ENCODE measurements at places on chromosomes 3 and 15. TPM values are rescaled to one million over a fixed set of nuclear protein-coding genes. Genes with fewer than 3 reads are reported as not detected.

DNA sequence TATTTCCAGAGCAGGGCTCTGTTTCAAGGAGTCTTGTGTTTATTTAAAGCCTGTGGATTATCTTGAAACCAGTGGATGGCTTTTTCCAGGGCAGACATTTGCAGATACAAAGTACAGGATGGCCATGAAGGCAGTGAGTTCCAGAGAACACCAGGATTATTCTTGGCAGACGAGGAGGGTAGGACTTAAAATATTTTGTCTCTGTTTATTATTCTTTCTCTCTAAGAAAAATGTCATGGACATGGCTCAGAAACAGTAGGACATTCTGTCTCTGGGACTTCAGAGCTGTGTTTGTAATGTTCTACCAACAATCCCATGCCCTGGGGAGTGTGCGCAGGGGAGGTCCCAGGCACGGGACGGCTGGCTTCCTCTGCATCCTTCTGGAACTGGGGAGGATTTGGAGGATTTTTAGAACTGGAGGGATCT is 125.9 kb downstream of the ATP10A start:
- DNase-seq: no peak
- H3K36me3 ChIP-seq: no peaks in the 10 kb centered on the region
- H3K27ac ChIP-seq: no peak overlapping the region
- peaks cover 20% of the 10 kb centered on the region for H3K4me1 ChIP-seq
- no peak overlapping the region for H3K4me3 ChIP-seq

- H3K27me3 ChIP-seq: peaks cover 26% of the 10 kb centered on the region
- no peaks in the 10 kb centered on the region for H3K4me1 ChIP-seq
- H3K4me3 ChIP-seq: no peak overlapping the region
Observed at GRCh38 chr15:72967811-72968530, 84.3 kb upstream of the NEO1 start.

DNA sequence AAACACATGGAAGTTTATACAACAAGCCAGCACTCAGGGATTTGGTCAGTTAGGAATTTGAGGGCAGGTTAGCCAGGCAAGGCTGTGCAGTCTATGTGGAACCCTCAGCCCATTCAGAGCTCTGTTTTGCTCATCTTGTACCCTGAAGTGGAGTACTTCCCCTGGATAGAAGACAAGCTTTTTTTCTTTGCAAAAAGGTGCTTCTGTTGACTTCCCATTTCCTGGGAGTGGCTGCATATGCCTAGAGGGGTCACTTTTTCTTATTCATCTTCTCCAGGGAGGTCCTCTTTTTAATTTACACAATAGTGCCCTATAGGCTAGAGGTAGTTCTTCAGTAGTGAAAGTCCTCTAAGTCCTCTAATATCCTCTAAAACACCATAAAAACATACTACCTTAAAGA is 225.0 kb upstream of the P2RY1 start:
- no peak overlapping the region for H3K27ac ChIP-seq
- no peak for DNase-seq
- no peaks in the 10 kb centered on the region for H3K4me1 ChIP-seq
- H3K27me3 ChIP-seq: no peaks in the 10 kb centered on the region
- H3K36me3 ChIP-seq: no peaks in the 10 kb centered on the region

DNA sequence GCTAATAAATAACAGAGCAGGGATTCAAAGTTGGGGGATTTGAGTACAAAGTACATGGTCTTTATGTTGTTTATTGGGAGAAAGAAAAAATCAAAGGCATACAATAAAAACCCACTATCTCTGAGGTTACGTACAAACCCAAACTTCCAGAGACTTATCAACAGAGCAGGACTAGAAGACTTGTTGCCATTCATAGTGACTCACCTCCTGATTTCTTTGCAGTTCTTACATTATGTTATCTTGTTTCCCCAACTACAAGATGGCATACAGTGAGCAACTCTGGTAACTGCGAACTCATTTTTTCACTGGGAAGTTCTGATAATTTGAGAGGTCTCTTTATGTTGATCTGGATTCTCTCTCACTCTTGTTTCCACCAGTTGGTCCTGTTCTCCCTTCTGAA is 80.6 kb upstream of the ETV5 start:
- no peaks in the 10 kb centered on the region for H3K36me3 ChIP-seq
- no peak for DNase-seq
- no peak overlapping the region for H3K4me3 ChIP-seq

DNA sequence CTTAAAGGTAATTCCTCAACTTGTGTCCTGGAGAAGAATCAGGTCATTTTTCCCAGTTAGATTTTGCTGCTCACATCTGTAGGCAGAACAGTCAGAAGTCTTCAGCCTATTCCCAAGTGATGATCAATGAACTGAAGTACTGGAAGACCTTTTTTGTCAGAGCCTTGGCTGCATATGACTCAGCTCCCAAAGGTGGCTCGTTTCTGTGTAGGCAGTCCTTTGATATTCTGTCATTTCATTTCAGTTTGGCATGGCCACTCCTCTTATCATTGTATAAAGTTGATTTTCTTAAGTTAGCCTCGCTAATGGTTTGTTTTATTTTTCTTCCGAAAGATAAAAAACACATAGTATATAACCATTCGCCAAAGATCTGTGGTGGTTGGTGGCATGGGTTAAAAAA is 90.7 kb downstream of the KLHL25 start:
- peak overlapping the region; percentile 50 for H3K4me3 ChIP-seq
- H3K27me3 ChIP-seq: no peaks in the 10 kb centered on the region
- peak overlapping the region; percentile 89 for H3K27ac ChIP-seq
- H3K4me1 ChIP-seq: peaks cover 89% of the 10 kb centered on the region
- peaks cover 53% of the 10 kb centered on the region for H3K36me3 ChIP-seq

DNA sequence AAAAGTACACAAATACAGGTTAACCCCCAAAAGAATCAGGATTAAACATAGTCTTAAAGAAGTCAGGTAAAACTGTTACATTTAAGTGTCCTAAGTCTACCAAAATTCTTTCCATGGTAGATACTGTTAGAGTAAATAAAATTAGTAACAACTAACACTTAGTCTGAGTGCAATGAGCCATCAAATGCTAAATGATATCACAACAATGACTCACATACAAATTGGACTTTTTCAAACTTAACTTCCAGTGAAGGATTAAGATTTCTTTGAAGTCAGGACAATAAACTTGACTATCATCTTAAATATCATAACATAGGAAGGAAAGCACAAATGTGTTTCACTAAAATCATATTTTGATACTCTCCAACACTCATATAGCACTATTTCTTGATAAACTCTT is 43.9 kb downstream of the ZNF148 start:
- peaks cover 27% of the 10 kb centered on the region for H3K4me1 ChIP-seq
- H3K27ac ChIP-seq: no peak overlapping the region
- no peaks in the 10 kb centered on the region for H3K27me3 ChIP-seq
- no peak overlapping the region for H3K4me3 ChIP-seq
- H3K36me3 ChIP-seq: peaks cover 38% of the 10 kb centered on the region
- DNase-seq: no peak

GRCh38 chr3:14344351-14344750 is 58.1 kb upstream of the SLC6A6 start:
- H3K4me3 ChIP-seq: no peak overlapping the region
- no peak for DNase-seq
- H3K4me1 ChIP-seq: no peaks in the 10 kb centered on the region
- no peaks in the 10 kb centered on the region for H3K36me3 ChIP-seq
- no peak overlapping the region for H3K27ac ChIP-seq
- peaks cover 4% of the 10 kb centered on the region for H3K27me3 ChIP-seq

DNA sequence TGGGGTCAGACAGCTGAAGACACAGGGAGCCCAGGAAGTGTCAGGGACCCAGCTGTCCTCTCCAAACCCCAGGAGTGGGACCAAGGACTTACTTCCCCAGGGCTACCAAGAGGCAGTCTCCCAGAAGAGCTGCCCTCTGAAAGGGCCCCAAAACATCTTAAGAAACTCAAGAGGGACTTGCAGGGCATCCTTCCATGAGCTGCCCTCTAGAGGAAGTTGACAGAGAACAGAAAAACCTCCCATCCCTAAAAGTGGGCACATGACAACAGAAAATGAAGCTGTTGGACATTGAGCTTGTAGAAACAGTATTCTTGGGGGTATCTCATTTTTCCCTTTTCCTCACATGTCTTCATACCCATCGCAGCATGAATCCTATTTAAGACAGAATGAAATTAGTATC is 58.9 kb downstream of the MECOM start:
- no peak for DNase-seq
- peaks cover 30% of the 10 kb centered on the region for H3K4me1 ChIP-seq
- H3K27me3 ChIP-seq: no peaks in the 10 kb centered on the region
- no peaks in the 10 kb centered on the region for H3K36me3 ChIP-seq
- no peak overlapping the region for H3K27ac ChIP-seq

GRCh38 chr3:172247525-172248274 is 200.6 kb downstream of the GHSR start:
- peaks cover 7% of the 10 kb centered on the region for H3K36me3 ChIP-seq
- H3K4me1 ChIP-seq: no peaks in the 10 kb centered on the region
- no peak for DNase-seq
- H3K4me3 ChIP-seq: no peak overlapping the region
- no peaks in the 10 kb centered on the region for H3K27me3 ChIP-seq

- no peaks in the 10 kb centered on the region for H3K36me3 ChIP-seq
- peak; percentile 14 for DNase-seq
- no peaks in the 10 kb centered on the region for H3K27me3 ChIP-seq
- H3K27ac ChIP-seq: peak overlapping the region; percentile 52
Observed at GRCh38 chr15:99442252-99442897, 123.4 kb upstream of the MEF2A start.

- H3K27me3 ChIP-seq: peaks cover 28% of the 10 kb centered on the region
- H3K36me3 ChIP-seq: no peaks in the 10 kb centered on the region
- no peaks in the 10 kb centered on the region for H3K4me1 ChIP-seq
- no peak overlapping the region for H3K4me3 ChIP-seq
- H3K27ac ChIP-seq: no peak overlapping the region
Observed at GRCh38 chr15:75809986-75810750, 33.1 kb upstream of the UBE2Q2 start.

- H3K27me3 ChIP-seq: no peaks in the 10 kb centered on the region
- no peak overlapping the region for H3K4me3 ChIP-seq
- H3K27ac ChIP-seq: no peak overlapping the region
- no peak for DNase-seq
Observed at GRCh38 chr15:24948495-24948894, 6.3 kb upstream of the SNRPN start.

DNA sequence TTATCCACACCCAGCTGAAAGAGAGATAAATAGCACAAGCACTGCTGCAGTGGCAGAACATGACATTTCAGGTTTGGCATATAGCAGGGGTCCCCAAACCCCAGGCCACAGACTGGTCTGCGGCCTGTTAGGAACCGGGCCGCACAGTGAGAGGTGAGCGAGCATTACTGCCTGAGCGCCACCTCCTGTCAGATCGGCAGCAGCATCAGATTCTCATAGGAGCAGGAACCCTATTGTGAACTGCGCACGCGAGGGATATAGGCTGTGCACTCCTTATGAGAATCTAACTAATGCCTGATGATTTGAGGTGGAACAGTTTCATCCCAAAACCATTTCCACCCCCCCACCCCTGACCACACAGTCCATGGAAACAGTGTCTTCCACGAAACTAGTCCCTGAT is 54.6 kb downstream of the CCR4 start:
- H3K36me3 ChIP-seq: peaks cover 65% of the 10 kb centered on the region
- H3K4me3 ChIP-seq: no peak overlapping the region
- H3K27me3 ChIP-seq: no peaks in the 10 kb centered on the region
- no peak overlapping the region for H3K27ac ChIP-seq

GRCh38 chr3:3178498-3179328 is 778 bp downstream of the CRBN start:
- peaks cover 29% of the 10 kb centered on the region for H3K36me3 ChIP-seq
- H3K27ac ChIP-seq: peak overlapping the region; percentile 72
- H3K27me3 ChIP-seq: no peaks in the 10 kb centered on the region
- H3K4me3 ChIP-seq: peak overlapping the region; percentile 91
- peaks cover 44% of the 10 kb centered on the region for H3K4me1 ChIP-seq

- H3K4me1 ChIP-seq: no peaks in the 10 kb centered on the region
- no peak overlapping the region for H3K27ac ChIP-seq
- H3K27me3 ChIP-seq: no peaks in the 10 kb centered on the region
- no peak overlapping the region for H3K4me3 ChIP-seq
Observed at GRCh38 chr15:42153874-42154211, 2.6 kb downstream of the PLA2G4F start.

DNA sequence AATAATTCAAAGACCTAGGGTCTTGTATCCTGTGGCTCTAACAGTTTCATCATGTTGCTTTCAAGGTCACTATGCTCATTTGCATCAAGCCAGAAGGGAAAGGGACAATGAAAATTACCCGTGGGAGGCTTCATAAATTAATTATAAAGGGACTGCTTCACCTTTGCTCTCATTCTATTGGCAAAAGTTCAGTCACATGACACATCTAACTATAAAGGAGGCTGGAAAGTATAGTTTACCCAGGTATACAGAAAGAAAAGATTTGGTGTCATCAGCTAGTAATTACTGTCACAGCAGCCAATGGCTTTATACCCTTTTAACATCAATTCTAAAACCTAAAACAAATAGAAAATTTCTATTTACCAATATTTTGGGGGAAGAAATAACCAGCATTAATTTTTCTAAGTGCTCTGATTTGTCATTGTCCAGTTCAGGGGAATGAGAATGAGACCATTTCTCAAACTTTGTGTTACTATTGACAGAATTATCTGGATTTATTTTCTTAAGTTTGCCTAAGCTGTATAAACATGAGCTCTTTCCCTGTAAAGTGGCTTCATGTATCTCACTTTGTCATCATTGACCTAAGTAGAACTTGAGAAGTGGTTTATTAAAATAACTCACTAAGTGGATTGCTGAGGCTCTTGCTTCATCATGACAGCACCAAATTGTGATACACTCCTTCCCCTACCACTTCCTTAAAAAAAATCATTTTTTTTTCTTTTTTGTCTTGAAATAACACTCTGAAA is 257.7 kb upstream of the PEX5L start:
- H3K27ac ChIP-seq: no peak overlapping the region
- H3K4me1 ChIP-seq: no peaks in the 10 kb centered on the region
- no peaks in the 10 kb centered on the region for H3K27me3 ChIP-seq
- H3K36me3 ChIP-seq: no peaks in the 10 kb centered on the region
- H3K4me3 ChIP-seq: no peak overlapping the region
- no peak for DNase-seq

- no peak overlapping the region for H3K27ac ChIP-seq
- H3K36me3 ChIP-seq: peaks cover 58% of the 10 kb centered on the region
- DNase-seq: no peak
- no peaks in the 10 kb centered on the region for H3K4me1 ChIP-seq
- H3K4me3 ChIP-seq: no peak overlapping the region
- no peaks in the 10 kb centered on the region for H3K27me3 ChIP-seq
Observed at GRCh38 chr3:52357151-52358080, 41.3 kb downstream of the DNAH1 start.

CEP152 gene
- 15.4 TPM for total RNA-seq

GOLGA6L10 gene
- total RNA-seq: 1.4 TPM

RASGRP1 gene
- 37.7 TPM for total RNA-seq

CYP1A1 gene
- 1.3 TPM for total RNA-seq

LRRC34 gene
- 5.7 TPM for total RNA-seq

ELL3 gene
- total RNA-seq: 95.5 TPM

CCRL2 gene
- 1.9 TPM for total RNA-seq

GOLGA6B gene
- total RNA-seq: not detected

AMOTL2 gene
- not detected for total RNA-seq

VGLL3 gene
- total RNA-seq: not detected
